ENCODE measurements at places on chromosomes 2 and 18.
A peak's percentile ranks its signal among the peaks of the same experiment; 100 is the strongest.

DNA sequence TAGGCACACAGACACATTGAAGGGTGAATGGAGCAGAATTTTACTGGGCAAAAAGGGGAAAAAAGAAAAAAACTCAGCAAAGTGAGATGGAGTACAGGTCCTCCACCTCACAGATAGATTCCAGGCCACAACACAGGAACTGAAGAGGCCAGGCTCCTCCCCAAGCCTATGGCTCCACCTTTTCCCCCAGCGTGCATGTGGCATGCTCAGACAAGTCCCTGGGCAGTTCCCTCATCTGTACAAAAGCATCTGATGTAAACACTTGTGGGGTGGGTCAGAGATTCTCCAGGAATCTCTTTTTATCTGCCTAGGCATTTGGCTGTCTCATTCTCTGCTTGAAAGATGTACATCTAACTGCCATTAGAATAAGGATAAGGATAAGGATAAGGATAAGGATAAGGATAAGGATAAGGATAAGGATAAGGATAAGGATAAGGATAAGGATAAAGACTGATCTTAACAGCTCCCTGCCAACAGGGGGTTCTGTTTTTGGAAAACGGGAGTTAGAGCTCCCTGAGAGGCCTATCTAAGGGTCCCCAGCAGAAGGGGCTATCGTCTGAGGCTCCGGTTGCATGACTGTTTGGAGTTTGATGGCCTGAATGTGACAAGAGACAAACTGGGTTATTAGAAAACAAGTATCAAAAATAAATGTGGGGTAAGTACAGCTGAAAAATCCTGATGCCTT, 17.2 kb upstream of the ASXL3 start:
- DNase-seq, result no peak

DNA sequence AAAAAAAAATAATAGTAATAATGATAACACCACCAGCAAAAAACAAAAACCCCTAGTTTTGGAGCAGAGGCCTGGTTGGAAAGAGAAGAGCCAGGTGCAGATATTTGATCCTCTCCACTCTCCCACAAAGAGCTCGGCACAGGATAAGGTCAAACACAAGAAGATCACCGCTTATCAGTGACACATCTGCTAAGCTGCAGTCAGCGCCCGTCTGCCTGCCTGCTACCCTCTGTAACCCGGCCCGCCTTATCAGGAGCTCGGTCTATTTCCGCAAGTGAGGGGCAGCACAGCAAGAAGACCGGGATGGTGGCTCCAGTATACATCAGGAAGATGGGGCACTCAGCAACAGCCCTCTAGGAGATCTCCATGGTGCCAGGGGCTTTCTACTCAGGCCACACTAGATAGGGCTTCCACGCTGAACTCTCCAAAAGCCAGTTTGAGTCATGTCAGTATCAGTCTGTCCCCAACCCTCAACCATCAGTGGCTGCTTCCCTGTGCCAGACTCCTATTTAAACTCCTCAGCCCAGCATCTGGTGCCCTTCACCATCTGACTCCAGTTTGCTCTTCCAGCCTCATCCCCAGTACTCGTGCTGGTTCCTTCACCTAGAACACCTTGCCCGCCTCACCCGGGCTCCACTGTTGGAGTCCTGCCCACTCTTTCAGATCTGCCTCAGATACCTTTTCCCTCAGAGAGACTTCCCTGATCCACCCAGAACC, 67.3 kb upstream of the PPP1CB start:
- no peak for DNase-seq

GRCh38 chr2:227783404-227784138, 30.1 kb upstream of the CCL20 start:
- DNase-seq, result no peak

GRCh38 chr2:85164145-85164569, 31.0 kb downstream of the TCF7L1 start:
- DNase-seq, result peak; percentile 19

GRCh38 chr2:179097131-179097530, 47.2 kb upstream of the CCDC141 start:
- DNase-seq, result no peak

DNA sequence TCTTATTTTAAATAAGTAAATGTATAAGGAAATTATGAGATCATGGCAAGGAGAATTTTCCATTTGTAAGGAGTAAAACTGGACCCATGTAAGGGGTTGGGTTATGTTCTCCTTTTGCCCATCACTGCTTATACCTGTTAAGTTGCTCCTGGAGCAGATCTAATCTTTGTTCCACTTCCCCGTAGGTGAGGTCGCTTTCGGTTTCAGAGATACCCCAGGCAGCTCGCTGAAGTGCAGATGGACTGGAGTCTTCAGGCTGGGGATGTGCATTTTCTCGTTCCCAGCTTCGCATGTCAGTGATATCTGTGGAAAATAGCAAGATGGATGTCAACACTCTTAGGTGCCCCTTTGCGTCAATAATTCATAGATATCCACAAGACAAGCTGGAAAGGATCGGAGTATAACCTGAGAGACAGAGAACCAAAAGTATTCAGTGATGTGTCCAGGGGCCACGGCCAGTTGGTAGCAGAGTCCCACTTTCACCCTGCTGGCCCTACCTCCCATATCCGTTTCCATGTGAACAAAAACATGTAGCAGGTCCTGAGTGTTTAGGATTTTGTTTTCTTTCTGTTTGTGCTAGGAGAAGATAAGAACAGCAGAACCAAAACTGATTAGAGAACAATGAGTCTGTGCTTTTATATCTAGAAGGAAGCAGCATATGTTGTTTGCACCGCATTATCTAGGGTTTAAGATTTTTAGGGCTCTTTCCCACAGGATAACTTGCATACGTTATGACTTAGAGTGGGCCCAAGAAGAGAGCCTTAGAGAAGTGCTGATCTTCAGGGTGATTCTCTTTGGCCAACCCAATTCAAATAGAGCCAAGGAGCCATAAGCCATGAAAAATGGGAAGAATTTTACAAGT, 36.0 kb downstream of the GCA start:
- DNase-seq, result no peak

GRCh38 chr2:79428745-79429144, 84.1 kb upstream of the CTNNA2 start:
- DNase-seq, result no peak

DNA sequence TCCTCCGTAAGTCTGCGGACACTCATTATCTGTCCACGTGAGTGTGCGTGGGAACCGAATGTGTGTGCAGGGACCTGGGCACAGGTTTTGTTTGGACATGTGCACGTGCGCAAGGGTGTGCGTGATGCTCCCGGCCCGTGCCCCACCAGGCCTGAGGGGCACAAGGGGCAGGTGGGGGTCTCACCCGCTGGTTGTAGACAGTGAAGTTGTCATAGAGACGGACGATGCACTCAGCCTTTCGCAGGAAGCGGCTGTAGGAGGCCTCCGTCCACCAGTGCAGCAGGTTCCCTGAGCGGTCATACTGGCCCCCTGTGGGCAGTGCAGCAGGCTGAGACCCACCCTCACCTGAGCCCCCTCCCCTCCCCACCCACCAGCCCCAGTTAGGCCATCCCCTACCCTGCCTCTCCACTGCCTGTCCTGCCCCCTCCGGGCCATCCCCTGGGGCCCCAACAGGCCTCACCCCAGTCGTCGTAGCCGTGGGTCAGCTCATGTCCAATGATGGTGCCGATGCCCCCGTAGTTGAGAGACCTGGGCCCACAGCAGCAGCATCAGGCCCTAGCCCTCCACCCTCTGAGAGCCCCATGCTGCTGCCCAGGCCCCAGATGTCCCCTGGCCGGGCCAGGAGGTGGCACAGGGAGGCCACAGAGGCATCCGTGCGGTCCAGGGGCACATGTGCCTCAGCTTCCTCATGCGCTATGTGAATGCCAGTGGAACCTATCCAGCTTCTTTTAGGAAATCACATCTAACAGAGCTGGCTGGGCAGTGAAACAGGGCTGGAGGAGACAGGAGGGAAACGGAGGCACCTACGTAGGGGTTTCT, 6.1 kb downstream of the ECEL1 start:
- DNase-seq, result no peak

DNA sequence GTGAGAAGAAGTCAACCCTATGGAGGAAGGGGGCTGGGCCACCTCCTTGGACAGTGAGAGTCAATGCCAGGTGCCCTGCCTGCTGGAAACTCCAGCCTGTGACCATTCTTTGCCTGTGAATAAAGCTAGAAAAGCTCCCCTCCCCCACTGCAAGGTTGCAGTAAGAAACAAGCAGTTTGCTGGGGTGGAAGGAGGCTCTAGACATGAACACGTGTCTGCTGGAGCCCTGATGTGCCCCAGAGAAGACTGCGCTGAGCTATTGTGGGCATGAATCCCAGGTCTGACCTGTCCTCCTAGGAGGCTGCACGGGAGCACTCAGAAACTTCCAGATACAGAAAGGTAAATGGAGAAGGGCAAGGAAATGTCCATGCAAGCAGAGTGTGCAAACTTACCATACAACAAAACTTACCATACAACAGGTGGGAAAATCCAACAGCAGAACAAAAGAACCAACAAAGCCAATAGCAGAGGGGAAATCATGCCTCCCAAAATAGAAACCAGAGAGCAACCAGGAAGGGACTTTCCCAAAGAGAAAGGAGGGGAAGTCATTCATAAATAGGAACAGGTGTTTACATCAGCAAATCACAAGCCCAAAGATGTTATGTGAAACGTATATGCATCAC, 278.7 kb downstream of the BCL2 start:
- DNase-seq, result no peak

GRCh38 chr2:232367591-232368233, 10.8 kb upstream of the ALPP start:
- DNase-seq, result no peak

- DNase-seq, result no peak
Measured at GRCh38 chr2:187912950-187913349, 358.7 kb upstream of the TFPI start.

DNA sequence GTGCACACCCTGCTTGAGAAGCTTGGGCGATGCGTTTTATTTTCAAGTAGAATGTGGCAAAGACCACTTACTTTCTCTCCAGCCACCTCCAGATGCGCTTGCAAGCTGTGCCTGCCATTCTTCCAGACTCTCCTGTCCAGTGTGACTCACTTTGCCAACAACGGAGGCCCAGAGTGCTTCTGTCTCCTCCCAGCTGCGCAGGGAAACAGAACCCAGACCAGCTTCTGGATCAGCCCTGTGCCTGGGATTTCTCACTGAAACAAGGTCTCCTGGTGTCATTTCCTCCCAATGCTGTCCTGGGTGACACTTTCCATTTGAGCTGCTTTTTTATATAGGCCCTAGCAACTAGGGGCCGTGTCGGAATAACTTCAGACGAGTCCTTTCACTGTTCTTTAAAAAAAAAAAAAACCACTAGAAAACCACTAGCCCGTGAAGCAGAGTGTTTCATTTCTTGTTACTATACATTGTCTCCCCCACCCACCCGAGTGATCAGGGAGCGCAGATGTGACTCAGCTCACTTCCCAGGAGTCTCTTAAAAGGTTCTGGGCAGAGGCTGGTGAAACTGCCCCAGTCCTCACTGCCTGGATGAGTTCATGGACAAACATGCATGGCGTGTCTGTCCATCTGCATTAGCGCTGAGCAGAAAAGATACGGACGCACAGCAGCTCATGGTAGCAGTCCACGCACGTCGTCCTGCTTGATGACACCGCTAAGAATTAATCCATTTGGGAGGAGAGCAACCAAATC, 25.3 kb upstream of the RPL31 start:
- no peak for DNase-seq

DNA sequence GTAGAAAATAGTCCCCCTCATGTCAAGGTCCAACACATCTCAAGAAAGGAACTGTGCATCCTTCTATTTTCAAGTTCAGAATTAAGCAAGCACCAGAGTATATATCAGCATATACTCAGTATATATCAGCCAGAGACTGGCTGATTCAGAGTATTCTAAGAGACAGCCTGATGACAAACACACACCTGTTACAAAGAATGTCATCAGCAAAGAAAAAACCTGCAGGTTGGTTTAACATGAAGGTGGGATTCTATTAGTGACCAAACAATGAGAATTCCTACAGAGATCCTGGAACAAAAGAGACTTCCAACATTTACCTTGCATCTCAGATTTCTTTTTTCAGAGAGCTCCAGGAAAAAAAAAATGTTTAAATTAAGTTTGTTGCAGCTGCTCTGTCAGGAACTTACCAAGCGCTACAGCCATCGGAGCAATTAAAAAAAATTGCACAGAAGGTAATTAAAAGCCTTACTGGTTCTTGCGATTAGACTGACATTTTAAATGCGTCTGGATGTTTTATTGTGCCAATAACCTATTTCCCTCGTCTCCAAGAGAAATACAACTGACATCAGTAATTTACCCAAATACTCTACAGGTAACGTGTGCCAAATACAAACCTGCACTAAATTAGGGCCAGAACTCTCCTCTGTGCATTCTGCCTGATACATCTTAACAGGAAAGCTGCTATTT, 218.1 kb downstream of the HNMT start:
- peak; percentile 36 for DNase-seq

- no peak for DNase-seq
Measured at GRCh38 chr18:63301434-63301833, 18.1 kb downstream of the BCL2 start.

GRCh38 chr2:164621764-164622105, 453 bp upstream of the GRB14 start:
- DNase-seq, result no peak

DNA sequence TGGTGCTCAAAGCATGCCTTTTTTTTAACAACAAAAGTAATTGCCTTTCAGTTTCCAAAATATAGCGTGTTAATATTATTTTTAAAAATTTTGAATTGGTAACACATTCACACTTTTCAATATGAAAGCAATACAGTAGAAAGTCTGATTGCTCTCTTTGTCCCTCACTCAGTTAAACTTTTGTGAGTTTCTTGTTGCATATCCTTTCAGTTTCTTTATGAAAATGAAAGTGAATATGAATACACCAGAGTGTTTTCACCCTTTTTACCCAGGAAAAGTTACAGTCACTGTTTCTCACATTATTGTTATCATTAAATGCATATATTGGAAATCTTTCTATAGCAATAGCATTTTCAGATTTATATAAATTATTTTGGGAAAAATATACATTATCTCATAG, 377.4 kb upstream of the CRIM1 start:
- DNase-seq, result no peak

DNA sequence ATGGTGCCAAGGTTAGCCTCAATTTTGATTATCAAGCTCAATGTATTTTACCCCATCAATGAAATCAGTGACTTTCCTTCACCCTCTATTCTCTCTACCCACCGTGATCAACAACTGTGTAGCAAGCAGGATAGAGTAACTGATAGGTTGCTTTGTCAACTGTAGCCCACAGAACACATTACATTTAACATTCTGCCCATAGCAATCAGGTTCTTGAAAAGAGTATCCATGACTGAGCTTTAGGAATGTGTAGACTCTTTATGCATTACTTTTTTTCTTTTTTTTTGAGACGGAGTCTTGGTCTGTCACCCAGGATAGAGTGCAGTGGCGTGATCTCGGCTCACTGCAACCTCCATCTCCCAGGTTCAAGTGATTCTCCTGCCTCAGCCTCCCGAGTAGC, 19.8 kb upstream of the VWA3B start:
- DNase-seq, result no peak

GRCh38 chr2:43419876-43420275, 176.0 kb downstream of the THADA start:
- no peak for DNase-seq

GRCh38 chr2:71990122-71990521, 157.5 kb downstream of the CYP26B1 start:
- DNase-seq, result no peak

DNA sequence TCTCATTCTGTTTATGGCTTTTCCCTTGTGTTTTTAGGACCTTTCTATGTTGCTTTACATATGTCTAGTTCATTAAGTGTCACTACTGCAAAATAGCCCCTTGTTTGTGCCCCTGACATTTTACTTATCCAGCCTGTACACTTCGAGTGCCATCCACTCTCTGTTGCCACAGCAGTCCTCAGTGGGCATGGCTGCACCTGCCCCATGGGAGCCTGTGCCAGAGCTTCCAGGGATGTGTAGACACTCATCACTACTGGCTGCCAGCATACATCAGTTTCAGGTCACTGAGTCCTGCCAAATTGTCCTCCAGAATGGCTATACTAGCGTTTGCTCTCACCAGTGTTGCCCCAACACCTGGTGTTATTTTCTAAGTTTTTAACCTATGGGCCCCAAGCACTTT, 80.4 kb downstream of the ARMC9 start:
- DNase-seq, result no peak
